Activated T-helper 1 cell treated with anti-CD3 and anti-CD28 coated beads, Interleukin-12 subunit alpha, Interleukin-12 subunit beta, Interleukin-2, Interleukin-4 antibody, amounts not matched to agents 30 ng/mL and 10 ng/mL and 1 ng/mL, durations not matched to agents 14 hours and 24 hours and 36 hours (primary cell): ENCODE measurements at places on chromosomes 5 and 9. TPM values are rescaled to one million over a fixed set of nuclear protein-coding genes. Genes with fewer than 3 reads are reported as not detected.

DNA sequence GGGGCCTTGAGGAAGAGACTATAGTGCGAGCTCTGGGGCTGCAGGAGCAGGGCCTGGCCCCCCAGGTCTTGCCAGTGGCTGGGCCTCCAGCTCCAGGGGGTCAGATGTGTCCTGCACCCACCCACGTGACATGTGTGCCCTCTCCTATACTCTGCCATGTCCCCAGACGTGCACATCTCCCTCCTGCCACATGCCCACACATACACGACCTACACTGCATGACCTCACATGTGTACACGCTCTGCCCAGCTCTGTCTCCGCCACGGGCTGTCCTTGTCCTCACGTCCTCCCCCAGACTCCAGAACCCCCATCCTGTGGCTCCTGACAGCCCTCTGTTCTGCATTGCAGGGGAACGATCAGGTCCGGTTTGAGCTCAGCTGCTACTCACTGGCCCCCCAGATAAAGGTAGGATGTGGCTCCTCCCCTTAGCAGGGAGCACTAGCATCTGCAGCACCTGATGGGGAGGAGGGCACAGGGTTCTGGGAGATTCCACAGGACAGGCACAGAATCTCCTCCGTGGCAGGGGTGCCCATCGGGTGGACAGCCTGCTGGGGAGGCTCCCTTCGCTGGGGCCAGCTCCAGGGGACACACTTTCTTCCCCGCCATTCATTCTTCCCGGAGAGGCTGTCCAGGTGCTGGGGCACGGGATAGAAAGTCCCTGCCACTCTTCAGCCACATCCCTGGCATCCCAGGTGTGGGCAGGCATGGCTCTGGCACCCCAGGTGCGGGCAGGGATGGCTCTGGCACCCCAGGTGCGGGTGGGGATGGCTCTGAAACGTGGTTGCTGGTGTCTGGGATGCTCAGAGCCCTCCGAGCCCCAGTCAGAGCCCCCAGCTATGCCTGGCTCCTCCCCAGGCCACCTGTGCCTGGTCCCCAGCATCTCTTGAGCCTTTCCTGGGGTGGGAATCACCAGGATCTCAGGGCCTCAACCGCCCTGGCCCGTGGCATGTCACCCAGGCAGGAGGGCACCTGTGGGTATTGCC lies 19.3 kb downstream of the ASS1 start:
- no peak for DNase-seq

DNA sequence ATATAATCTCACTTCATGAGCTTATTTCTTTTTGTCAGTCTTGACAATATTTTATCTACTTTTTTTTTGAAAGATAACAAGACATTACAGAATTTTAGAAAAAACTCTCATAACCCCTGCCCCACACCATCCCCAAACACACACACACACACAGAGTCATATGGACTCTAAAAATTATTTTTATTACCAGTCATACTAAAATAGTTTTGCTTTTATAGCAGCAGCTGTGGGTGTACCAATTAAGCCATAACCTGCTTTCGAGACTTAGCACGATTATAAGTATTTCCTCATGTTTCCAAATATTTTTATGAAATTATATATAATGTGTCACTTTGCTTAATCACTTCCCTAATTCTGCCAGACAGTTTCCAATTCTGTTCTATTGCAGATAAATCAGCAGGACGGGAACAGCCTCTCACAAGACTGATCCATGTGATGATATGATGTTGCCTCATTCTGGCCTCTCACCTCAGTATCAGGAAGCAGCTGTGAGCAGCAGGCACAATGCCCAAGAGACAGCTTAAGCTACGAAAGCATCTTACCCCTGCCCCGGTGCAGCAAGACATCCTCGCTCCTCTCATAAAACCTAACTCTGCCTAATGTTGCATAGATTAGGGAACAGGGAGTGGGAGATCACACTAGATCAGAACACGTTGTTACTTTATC lies 7.0 kb downstream of the PDCL start:
- no peak for DNase-seq

- DNase-seq = no peak
Observed at GRCh38 chr5:3639175-3639574, 43.5 kb downstream of the IRX1 start.

- no peak for DNase-seq
Observed at GRCh38 chr9:11893331-11893730, 799.9 kb upstream of the TYRP1 start.

GRCh38 chr9:81879501-81879916 lies 48.7 kb upstream of the SPATA31D4 start:
- no peak for DNase-seq

GRCh38 chr5:3100921-3101551 lies 349.6 kb upstream of the IRX2 start:
- no peak for DNase-seq

DNA sequence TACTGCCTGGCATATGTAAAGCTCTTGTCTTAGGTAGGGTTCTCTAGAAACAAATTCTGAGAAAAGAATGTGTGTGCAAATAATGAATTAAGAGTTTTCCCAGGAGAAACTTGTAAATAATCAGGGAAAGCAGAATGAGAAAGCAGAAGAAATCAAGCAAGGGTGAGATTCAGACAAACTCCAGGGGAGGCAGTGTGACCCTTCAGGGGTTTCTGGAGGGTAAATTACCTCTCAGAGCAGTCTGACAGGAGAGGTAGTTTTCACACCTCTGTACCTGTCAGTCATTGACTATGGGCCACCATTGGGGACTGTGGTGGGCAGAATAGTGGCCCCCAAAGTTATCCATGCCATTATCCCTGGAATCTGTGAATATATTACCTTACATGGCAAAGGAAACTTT lies 124.6 kb downstream of the KCTD16 start:
- DNase-seq = no peak

GRCh38 chr5:691817-692528 lies 1.2 kb downstream of the TPPP start:
- DNase-seq = no peak

GRCh38 chr5:30209755-30210154 lies 983.7 kb upstream of the CDH6 start:
- no peak for DNase-seq

DNA sequence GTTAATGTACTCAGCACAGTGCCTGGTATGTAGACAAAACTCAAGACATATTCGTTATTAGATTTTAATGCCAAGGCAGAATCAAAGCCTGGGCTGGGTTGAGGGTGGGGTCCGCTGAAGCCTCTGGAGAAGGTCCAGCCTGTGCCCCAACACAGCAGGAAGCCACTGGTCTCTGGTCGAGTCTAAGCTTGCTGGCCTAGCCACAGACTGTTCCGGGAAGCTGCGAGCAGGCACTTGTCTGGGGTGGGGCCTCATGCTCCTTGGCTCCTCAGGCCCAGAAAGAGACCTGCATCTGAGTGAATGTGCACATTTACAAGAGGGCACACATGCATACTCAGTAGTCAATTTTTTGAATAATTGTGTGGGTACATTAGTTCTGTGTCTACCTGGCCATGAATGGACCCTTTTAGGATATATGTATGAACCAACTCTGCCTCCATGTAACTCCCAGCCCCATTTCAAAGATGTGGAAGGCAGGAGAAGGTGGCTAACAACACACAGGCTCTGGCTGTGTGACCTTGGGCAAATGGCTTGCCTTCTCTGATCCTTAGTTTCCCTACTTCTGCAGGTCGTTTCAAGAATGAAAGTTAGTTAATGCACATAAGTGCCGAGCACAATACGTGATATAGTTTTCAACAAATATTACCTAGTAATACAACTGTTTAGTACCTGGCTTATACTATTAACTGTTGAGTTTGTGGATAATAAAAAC lies 18.3 kb downstream of the FAT2 start:
- DNase-seq = no peak

GRCh38 chr9:2567922-2568321 lies 53.7 kb upstream of the VLDLR start:
- no peak for DNase-seq

DNA sequence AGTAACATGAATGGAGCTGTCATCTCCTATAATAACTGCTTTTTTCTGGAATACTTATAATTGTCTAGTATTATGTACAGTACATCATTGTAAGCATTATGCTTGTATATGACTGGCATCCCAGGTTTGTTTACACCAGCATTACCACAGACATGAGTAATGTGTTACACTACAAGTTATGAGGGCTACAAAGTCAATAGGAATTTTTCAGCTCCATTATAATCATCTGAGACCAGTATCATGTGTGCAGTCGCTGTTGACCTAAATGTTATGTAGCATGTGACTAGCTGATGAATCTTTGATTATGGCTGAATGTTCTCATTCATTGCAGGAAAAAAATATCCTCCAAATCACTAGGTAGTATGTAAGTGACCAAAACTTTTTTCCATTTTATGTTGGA lies 2.2 kb downstream of the ZCCHC9 start:
- no peak for DNase-seq

DNA sequence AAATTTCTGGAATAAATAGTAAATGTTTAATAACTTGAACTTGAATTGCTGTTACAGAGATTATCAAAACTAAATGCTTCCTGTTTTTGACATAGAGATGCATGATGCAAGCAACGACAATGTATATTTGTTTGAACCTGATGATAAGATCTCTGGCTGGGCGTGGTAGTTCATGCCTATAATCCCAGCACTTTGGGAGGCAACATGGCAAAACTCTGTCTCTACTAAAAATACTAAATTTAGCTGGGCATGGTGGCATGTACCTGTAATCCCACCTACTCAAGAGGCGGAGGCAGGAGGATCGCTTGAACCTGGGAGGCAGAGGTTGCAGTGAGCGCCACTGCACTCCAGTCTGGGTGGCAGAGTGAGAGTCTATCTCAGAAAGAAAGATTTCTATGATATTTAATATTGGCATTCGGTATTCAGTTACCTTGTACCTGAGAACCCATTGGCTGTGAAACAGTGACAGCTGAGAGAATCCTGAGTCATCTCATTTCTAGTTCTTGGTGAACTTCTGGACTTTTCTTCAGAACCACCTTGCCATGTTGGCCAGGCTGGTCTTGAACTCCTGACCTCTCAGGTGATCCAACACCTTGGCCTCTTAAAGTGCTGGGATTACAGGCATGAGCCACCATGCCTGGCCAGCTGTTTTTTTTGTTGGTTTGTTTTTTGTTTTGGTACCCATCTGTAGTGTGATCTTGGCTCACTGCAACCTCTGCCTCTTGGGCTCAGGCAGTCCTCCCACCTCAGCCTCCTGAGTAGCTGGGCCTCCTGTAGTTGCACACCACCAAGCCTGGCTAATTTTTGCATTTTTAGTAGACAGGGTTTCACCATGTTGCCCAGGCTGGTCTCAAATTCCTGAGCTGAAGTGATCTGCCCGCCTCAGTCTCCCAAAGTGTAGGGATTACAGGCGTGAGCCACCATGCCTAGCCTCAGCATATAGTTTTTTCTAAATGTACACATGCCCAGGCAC lies 10.0 kb upstream of the FGF18 start:
- no peak for DNase-seq

GRCh38 chr5:39080168-39080567 lies 6.0 kb upstream of the RICTOR start:
- DNase-seq = no peak

GRCh38 chr5:179730852-179731251 lies 1.8 kb upstream of the MAML1 start:
- DNase-seq = no peak

DNA sequence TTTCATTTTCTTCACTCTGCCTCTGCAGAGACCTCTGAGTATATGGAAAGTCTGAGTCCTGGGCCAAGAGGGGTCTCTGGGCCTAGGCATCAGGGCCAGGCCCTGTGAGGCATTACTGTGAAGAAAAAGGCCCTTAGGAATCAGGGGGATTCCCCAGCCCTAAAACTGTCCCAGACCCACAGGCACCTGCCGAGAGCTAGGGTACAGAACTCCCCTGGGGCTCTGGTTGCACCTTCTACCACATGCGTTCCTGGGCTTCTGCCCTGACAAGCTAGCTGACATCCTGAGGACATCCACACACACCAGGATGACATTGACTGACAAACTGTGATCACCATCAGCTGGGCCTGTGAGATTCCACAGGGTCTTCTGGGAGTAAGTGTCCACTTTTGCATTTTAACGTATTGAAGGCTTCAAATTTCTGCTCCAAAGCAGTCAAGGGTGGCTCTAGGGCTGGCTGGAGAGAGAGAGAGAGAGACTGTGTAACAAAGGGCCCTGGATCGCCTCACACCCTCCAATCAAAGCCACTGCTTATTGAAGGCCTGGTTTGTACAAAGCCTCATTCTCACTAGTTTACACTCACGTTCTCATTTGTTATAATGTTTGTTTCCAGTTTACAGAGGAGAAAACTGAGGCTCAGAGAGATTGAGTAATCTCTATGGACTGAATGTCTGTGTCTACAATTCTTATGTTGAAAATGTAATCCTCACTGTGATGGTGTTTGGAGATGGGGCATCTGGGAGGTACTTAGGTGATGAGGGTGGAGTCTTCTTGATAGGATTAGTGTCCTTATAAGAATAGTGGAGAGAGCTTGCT lies 45.1 kb downstream of the TGFBI start:
- DNase-seq = no peak

DNA sequence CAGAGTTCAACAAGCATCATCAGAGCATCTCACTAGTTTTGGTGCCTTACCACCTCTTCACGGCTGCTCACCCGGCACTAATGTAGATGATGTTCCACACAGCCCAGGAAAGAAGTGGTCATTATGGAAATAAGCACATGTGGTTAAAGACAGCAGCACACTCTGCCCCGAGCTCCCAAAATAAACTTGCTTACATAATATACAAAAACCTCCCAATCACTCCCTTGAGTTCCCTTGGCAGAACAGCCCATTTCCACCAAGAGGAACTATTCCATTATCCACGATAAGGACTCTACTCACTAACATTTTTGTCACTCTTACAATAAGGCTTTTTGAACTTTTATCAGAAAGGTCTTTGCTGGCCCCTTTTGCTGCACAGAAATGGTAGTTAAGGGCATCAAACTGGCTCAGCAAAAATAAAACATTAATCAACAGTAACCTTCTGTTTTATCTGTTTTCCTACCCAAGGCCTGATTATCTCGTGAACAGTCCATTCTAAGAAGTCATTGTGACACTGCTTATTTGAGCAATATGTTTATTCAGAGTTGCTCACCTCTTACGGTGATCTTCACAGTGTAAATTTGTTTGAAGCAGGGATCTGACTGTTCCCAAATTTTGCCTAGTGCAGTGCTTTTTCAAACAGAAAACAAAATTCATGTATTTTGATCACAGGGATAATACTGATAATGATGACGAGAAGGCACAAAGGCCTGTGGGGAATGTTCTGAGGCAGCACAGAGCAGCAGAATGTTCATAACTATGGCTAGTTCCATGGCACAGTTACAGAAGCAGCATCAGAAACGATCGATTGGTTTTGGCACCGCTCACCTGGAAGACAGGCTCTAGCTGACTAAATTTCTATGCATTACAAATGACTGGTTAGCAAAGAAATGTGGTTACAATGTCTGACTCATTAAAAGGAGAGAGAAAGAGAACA lies 399.8 kb upstream of the PIK3R1 start:
- DNase-seq = no peak

Gene NKD2
- total RNA-seq = 2.9 and 3.2 TPM in 2 replicates

Gene TAS2R1
- not detected in 2 replicates for total RNA-seq

Gene PCDHA5
- not detected in 2 replicates for total RNA-seq

Gene HACD4
- 2.7 and 3.0 TPM in 2 replicates for total RNA-seq

Gene SH3PXD2B
- total RNA-seq = 0.26 and 0.32 TPM in 2 replicates

Gene PTGDS
- 0.36 TPM in 1 of 2 replicates, not detected in the other for total RNA-seq

Gene RANBP3L
- total RNA-seq = not detected in 2 replicates

Gene PCDH1
- not detected in 2 replicates for total RNA-seq

Gene NOTCH1
- 115 and 121 TPM in 2 replicates for total RNA-seq

Gene KCNN2
- total RNA-seq = not detected in 2 replicates

Gene STXBP1
- 26.1 and 32.9 TPM in 2 replicates for total RNA-seq
